ENCODE measurements at places on chromosomes 5 and 9. TPM values are rescaled to one million over a fixed set of nuclear protein-coding genes. Genes with fewer than 3 reads are reported as not detected.

The STPG3 gene
- not detected for total RNA-seq

The LPAR1 gene
- total RNA-seq, result not detected

The TRPM3 gene
- total RNA-seq, result not detected

The CD74 gene
- total RNA-seq, result 118 TPM

The TMEM232 gene
- total RNA-seq, result not detected

The JAKMIP2 gene
- total RNA-seq, result not detected

The SLC36A3 gene
- not detected for total RNA-seq

The INSYN2B gene
- total RNA-seq, result not detected

The CRB2 gene
- 18.7 TPM for total RNA-seq

DNA sequence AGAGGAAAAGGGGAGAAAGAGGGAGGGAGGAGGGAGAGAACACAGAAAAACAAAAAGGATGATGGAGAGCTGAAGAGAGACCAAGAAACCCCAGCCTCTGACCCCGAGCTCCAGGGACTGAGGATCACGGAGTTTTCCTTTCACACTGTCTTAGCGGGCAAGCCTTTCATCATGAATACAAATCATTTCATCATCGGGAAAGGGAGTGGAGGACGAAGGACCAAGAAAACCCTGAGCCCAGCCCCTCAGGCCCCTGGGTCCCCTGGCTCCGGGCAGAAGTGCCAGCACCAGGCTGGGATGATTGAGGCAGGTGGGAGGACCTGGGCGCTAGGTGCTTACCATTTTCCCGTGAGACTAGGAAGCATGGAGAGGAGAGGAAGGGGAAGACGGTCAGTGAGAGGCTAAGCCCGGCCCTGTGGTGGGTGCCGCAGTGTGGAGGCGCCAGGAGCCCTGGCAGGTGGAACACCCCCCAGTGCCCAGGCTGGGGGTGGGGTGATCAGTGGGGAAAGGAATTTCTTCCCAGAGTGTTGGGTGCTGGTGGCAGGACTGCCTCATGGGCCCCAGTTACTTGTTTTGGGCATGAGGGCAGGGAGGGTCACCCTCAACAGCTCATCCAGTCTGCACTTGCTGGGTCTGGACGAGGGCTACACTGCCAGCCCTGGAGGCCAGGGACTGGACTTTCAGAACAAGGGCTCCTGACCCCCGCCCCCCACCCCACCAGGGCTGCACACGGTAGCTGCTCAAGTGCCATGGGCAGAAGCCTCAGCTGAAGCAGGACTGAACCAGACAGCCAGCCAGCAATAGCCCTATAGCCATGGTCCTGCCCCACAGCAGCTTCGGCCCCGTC is 49.0 kb upstream of the SARDH start:
- DNase-seq, result no peak

GRCh38 chr9:36214571-36214970 is 23.9 kb downstream of the CLTA start:
- DNase-seq, result peak; percentile 37

GRCh38 chr5:178505639-178506407 is 84.4 kb downstream of the COL23A1 start:
- no peak for DNase-seq

DNA sequence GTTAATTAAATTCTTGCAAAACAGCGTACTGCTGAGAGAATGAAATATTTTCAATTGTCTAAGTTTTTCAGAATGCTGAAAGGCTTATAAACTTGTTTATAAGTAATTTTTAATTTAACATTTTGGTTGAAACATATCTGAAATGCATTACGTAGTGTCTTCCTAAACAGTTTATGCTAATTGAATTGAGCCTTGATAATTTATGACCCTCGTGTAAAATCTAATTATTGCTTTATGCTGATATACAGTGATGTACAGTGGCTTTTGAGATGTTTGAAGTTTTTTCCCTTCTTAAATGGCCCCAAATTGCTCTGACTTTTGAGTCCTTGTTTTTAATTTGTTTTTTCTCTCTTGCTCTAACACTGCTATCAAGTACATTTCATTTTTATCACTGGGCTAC is 262.7 kb downstream of the FBXL7 start:
- no peak for DNase-seq

GRCh38 chr9:124688238-124688904 is 82.7 kb downstream of the NR6A1 start:
- DNase-seq, result no peak

DNA sequence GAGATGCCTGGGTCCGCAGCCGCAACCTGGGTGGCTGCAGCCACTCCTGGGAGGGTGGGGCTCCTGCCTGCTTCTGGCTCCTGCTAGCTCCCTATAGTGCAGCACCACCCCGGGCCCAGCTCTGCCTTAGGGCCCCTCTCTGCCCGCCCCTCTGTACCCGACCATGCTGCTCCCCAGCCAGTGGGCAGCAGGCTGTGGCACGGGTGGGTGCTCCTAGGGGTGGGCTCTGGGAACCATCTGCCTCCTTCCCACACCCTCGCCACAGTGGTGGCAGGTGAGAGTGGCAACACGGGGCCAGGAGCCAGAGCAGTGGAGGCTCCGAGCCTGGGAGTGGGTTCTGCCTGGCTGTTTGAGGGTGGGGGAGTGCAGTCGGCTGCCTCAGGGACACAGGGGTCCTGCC is 7.8 kb upstream of the MTMR12 start:
- no peak for DNase-seq

- no peak for DNase-seq
Observed at GRCh38 chr5:43051684-43052083, 11.6 kb upstream of the ANXA2R start.

- DNase-seq, result no peak
Observed at GRCh38 chr5:130104895-130105688, 200.8 kb downstream of the CHSY3 start.

DNA sequence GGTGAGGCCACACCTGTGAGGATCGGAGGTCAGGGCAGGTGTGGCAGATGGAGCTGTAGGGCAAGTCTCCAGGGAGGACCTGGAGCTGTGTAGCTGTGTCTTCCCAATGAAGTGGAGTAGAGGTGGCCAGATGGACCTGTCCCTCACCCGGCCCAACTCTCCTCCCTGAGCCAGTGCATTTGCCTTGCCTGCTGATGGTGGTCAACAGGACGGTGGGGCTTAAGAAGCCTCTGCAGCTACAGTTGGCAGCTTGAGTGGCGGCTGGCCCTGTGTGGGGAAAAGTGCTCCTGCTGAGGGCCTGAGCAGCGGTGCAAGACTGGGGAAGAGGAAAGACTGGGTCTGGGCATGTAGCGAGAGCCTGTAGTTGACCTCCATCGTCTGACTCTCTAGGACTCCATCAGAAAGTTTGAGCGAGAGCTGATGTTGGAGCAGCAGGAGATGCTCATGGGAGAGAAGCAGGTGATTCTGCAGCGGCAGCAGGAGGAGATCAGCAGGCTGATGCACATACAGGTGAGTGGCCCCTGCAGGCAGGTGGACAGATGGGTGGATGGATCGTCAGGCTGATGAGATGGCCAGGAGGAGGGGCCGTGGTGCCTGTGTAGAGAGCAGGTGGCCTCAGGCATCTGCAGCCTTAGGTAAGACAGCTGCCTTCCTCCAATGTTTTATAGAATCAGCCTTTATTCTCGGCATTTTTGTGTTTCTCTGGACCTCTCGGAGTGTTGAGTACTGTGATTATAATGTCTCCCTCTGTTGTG is 24.9 kb downstream of the PITX1 start:
- DNase-seq, result no peak

- no peak for DNase-seq
Observed at GRCh38 chr5:40570408-40571129, 109.1 kb upstream of the PTGER4 start.

- no peak for DNase-seq
Observed at GRCh38 chr9:83628540-83628939, 5.6 kb downstream of the IDNK start.

DNA sequence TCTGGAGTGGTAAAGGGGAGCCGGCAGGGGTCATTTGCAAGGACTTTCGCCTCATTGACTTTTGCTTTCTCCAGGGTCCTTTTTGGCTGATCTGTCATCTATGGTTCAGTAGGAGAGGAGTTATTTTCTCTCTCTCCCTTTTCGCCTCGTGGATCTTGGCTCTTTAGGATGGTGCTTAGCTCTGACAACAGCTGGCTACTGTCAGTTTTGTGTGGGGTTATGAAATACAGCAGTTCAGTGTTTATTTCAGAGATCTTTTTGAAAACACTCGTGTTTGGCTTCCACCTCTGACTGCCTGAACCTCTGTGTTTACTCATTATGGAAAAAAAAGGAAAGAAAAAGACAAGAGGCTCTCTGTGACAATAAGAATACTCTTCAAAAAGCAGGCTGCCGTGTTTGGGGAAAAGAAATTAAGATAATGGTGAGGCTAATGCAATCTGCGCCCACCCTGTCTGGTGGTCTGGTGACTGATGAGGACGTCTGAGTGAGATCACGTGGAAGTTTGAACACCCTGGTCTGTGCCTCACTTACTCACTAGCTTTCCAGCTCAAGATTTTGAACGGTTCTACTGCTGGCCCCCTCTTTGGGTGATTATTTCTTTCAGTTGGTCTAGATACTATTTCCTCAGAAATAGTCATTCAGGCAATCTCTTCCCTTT is 567.7 kb downstream of the CAAP1 start:
- no peak for DNase-seq

DNA sequence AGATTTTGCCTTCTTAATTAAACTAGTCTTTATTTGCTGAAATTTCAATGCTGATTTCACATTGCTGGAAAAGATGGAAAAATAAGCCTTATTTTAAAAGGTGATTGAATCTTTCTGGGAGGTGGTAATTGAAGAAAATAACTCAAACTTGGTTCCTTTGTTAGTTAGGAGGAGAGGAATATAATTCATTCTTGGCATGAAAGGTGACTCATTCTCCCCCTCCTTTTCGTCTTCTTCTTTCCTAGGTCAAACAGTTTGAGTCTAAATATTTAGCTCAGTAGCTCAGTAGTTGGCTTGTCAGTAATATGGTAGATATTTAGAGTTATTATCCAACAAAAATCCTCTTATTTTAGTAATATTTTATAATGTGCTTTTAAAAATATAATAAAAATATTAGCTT is 353.9 kb upstream of the MEF2C start:
- no peak for DNase-seq

DNA sequence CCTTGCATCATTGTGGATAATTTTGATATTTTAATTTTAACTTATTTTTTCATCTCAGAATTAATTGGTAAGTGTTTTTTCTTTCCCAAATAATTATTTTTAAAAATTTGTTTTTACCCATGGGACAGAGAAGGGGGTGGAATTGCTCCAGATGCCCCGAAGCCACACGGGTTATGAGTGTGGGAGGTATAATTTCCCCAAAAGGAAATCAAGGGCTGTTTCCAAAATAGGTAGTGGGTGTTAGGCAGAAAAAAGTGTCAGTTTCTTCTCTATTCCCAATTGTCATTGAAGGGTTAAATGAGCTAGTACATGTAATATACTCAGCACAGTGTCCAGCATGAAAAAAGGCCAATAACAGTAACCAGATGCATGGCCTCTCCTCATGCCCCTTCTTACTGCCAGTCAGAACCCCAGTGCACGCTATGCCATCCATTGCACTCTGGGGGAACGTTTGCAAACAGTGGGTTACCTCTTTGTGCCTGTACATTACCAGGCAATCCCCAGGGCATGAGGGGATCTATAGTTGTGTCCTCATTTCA is 36.4 kb upstream of the ANGPTL2 start:
- no peak for DNase-seq

DNA sequence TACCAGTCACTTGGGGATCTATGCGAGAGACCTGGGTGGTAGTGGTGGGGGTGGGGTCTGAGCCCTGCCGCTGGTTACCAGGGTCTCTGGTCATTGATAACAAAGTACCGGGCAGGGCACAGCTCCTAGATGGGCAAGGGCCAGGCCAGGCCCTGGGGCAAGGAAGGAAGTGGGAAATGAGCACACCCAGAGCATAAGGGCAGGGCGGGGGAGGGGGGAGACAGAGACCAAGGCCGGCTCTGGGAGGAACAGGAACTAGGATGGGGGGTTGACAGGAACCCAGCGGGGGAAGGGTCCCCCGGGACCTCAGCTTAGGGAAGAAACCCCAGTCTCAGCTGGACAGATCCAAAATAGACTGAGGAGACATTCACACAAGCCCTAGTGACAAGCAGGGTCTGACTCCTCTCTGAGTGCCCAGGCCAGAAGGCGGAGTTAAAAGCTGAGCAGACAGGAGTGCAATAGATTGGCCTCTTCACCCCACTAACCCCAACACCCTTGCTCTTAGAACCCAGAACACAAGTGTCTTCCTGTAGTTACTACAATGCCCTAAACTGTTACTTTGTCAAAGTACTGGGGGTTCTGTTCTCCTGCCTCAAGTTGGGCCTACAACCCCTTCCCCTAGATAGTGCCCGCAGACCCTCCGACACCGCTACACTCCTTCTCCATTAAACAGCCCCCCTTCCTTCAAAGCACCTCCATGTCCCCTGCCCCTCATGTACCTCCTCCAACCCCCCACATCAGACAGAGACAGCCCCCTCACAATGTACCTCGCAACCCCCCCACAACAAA is 628 bp downstream of the ATOSB start:
- no peak for DNase-seq

- no peak for DNase-seq
Observed at GRCh38 chr5:21680641-21681040, 1172.5 kb downstream of the CDH12 start.

DNA sequence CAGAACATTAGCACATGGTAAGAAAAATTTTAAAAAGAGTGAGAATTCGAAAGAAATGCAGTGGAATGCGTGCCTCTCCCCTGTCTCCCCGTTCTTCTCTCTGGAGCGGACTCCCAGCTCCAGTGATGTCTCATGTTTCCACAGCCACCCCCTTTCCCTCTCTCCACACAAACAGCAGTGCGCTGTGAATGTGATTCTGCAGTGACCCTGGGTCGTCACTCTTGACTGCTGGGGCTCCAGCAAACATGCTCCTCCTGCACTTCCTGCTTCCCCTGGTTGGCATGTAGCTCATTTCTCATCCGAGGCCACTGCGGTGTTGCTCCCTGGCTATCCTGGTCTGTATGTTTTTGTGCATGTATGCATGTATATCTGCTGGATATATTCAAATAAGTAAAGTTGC is 13.3 kb downstream of the PHF2 start:
- no peak for DNase-seq

DNA sequence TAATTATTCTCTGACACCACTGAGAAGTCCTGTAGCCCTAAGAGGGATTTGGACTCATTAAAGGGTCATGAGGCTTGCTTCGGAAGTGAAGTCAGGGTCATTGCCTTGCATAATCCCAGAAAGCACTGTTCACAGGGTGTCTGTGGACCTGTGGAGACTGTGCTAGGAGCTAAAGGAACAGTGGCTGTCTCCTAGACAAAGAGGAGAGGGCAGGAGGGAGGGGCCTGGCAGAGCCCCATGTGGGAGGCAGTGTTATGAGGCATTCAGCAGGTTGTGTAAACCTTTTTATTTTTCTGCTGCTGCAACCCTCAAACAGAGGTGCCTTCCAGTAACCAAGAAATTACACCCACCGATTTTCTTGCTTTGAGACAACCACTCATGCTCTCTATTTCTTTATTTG is 3.3 kb downstream of the TMEM174 start:
- no peak for DNase-seq

GRCh38 chr9:114745108-114745848 is 60.6 kb downstream of the TNFSF15 start:
- no peak for DNase-seq

DNA sequence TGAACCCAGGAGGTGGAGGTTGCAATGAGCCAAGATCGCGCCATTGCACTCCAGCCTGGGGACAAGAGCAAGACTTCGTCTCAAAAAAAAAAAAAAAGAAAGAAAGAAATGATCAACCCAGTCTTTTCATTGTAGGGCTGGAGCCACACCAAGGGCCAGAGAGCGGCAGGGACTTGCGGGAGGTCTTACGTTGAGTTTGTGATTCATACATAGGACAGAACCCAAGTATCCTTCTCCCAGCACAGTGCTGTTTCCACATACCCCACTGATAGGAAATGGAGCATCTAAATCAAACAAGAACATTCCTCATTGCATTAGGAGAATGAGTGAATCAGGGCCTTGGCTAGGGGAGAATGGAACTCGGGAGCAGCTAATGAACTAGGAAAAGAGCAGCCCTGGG is 3.5 kb upstream of the TNIP1 start:
- no peak for DNase-seq
